ENCODE measurements at places on chromosomes 11 and 22.

DNA sequence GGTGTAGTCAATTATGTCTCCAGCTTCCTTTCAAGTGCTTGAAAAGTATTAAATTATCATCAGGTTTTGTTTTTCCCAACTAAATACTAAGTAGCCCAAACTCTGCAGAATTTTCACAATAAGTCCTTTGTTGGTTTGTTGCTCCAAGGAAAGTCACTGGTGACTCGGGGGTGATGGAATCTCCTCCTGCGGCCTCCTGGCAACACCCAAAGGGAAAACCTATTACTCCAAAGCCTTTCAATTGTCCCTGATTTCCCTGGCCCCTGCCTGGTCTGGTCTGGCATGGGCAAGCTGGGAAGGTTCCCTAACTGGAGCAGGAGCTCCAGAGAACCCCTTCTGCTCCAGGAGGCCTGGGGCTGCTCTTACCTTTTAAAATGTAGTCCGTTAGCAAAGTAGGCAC lies 47.9 kb downstream of the FEZ1 start:
- DNase-seq, result no peak

- no peak for DNase-seq
Observed at GRCh38 chr22:17891481-17892167, 117.4 kb upstream of the BID start.

GRCh38 chr22:33427461-33427860 lies 369.3 kb upstream of the SYN3 start:
- DNase-seq, result no peak

DNA sequence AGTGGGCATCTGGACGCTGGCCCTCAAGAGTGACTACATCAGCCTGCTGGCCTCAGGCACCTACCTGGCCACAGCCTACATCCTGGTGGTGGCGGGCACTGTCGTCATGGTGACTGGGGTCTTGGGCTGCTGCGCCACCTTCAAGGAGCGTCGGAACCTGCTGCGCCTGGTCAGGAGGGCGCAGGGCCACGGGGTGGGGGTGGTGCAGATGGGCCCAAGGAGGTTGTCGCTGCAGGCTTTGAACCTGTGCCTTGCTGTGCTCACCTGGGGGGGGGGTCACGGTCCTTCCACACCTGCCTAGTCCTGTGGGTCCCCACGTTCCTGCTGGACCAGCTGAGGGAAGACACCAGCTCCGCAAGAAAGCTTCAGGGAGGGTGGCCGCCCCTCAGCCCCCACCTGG lies 3.5 kb downstream of the CD151 start:
- DNase-seq, result no peak

- DNase-seq, result no peak
Observed at GRCh38 chr11:4039011-4039410, 55.6 kb upstream of the RRM1 start.

- DNase-seq, result no peak
Observed at GRCh38 chr22:38728871-38729796, 23.4 kb downstream of the GTPBP1 start.

DNA sequence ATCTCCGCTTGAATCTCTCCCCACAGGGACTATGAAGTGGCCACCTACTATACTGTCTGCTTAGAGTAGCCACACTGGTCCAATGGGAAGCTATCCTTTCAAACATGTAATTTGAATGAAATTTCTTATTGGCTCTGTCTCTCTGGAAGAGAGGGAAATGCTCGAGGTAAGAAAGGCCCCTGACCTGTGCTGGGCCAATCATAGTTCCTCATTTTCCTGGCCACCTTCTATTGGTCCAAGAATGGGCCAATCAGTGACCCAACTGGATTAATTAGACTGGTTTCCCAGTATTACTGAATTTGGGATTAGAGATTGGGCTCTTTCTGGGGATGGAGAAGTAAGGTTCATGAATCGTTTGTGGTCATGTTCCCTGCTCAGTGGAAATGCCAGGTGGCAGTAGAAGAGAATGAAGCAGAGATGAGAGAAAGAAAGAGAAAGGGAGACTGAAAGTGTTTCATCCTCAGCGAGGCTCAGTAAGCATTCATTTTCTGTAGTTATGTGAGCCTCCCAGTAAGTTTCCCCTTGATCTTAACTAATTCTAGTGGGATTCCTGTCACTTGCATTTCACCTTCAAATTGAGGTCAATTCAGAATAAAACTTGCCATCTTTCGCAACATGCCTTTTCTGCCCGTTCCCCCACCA lies 8.4 kb upstream of the MMP20 start:
- DNase-seq, result no peak

- no peak for DNase-seq
Observed at GRCh38 chr11:111205632-111206385, 39.7 kb upstream of the POU2AF2 start.

GRCh38 chr11:19091366-19091765 lies 25.6 kb upstream of the ZDHHC13 start:
- DNase-seq, result no peak

DNA sequence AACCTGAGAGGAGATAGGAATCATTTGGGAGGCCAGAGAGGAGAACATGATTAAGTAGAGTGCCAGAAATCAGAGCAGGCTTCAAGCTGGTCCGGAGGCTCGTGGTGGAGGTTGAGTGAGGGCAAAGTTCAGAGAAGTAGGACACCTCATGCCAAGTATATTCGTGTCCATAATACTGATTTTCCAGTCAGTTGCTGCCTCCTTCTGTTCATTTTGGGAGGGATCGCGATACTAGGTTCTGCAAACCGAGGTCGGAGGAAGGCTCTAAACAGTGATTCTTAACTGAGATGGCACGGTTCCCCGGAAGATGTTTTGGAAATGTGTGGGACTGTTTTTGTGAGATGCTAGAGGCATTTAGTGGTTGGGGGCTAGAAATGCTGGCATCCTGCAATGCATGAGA lies 13.6 kb upstream of the CD3E start:
- peak; percentile 76 for DNase-seq

- peak; percentile 36 for DNase-seq
Observed at GRCh38 chr11:119728211-119728626, 781 bp downstream of the NECTIN1 start.

DNA sequence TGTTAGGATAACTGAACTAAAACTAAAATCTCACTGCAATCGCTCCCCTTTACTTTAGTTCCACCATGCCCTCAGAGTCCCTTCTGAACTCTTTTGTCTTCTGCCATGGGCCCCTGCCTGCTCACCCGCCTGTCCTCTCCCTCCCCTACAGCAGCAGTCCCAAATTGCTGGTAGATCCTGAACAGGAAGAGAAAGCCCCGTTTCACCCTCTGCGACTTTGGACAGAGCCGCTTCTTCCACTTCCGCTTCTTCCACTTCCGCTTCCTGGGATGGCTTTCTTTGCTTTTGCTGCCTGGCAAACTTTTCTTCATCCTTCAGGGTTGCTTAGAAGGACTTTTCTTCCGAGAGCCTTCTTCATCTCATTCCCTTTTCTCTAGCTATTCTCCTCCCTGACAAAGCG lies 35.7 kb upstream of the TLCD5 start:
- no peak for DNase-seq

DNA sequence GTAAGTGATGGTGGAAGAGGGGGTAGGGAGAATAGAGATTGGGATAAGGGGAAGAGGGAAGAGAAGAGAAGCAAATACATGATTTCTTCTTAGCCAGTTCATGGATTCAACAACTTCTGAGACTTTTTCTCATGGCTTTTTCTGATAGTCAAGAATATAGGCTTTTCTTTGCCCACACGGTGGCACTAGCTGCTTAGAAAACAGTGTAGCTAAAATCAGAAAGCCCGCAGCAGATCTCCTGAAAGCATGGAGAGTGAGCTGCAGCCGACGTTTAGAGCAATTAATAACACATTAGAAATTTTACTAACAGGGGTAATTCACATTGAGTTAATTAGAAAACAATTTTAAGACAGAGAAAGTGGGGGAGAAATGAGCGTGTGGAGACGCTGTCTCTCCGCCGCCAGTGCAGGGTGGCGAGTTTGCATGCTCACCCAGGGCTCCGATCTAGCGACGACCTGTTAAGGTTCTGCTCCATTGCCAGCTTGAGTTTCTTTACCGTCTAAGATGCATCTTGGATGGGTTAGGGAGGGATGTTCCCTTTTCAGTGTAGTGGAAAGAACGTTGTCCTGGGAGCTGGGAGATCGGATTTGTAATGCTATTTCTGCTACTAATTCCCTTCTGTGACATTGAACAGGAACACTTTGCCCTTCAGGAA lies 3.3 kb upstream of the RAG1 start:
- peak; percentile 17 for DNase-seq

DNA sequence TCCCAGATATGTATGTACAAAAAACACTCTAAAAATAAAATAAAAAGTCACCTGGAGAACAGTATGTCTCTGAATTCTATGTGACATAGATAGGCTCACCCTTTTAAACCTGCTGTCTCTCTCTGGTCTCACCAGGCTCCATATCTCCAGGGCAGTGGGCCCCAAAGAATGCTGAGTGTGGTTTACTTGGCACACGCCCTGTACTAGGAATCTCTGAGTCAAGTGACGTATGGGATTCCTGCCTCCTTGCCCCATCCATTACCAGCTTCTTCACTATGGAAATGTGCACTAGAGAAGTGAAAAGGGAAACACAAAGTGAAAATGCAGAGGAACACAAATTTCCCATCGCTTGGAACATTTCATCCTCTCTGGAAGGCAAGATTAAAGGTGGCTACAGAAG lies 722.2 kb upstream of the TENM4 start:
- no peak for DNase-seq

- no peak for DNase-seq
Observed at GRCh38 chr22:39332441-39333064, 13.1 kb upstream of the RPL3 start.

DNA sequence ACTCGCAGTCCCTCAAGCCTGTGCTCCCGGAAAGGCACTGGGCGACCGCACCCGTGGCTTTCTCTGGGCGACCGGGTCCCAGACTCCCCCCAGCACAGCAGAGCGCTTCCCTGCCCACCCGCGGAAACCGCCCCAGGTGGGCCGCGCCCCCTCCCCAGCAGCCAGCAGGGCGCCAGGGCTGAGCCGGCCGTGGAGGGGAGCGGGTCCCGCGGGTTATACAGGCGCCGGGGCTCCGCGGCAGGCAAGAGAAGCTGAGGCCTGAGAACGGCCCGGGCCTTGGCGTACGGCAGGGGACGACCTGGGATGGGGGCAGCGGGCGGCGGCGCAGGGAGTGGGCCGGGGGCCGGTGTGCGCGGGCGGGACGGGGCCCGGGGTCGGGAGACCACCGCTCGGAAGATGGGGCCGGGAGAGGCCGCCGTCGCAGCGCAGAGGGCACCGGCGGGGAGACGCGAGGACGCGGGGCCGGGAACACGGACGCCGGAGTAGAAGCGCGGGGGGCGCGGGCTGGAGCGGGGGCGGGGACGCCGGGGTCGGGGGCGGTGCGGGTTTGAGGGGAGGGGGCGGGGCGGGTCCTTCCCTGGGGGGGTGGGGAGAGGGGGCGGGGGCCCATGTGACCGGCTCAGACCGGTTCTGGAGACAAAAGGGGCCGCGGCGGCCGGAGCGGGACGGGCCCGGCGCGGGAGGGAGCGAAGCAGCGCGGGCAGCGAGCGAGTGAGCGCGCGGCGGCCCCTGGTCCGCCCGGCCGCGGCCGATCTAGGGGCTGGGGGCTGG lies at the start of gene MDK:
MDK (plus strand) TSS at position 622 of the 771 bp plus-strand sequence. CDS start 389 bp downstream, outside the sequence.
- DNase-seq, result no peak

DNA sequence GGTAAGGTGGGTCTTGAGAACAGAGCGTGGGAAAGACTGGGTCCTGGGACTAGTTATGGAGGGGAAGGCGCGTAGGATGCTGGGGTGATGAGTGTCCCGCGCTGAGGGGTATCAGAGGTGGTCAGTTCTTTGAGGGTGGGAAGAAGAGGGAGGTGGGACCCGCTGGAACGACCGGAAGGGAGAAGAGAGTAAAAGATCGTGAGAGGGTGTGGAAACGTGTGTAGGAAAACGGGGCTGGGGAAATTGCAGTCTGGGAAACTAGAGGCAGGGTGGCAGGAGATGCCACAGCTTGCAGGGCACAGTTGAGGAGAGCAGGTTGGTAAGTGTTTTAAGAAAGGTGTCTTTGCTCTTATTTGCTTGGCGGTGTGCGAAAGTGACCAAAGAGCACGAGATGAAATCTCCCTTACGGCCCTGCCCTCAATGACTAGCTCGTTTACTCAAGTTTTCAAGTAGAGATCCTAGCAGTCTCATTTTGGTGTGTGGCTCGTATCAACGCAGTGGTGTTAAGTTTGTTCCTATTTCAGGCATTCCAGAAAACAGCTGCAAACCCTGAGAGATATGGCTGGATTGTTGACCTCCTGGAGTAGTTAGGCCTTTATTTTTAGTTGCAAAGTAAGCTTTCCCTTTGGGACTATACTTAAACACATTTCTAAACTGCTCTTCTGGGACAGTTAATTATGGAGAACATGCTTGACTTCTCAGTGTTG lies 615 bp downstream of the STT3A start:
- no peak for DNase-seq

- no peak for DNase-seq
Observed at GRCh38 chr11:90594658-90595057, 371.8 kb upstream of the CHORDC1 start.

DNA sequence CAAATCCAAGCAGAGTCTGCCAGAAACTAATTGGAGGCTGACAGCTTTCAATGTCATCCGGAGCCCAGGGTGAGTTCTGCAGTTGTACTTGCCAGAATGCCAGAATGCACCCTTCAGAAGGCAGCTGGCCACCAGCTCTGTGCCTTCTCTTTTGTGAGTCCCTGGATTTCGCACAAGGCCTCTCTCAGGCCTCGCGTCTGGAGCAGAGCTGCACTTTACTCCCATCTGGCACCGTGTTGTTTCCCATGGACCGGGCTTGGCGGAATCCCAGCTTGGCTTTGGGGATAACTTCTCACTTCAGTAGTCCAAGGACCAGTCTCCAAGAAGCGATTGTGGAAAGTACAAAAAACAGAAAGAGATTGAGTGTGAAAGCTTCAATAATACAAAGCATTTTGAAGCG lies 451.3 kb upstream of the KIRREL3 start:
- DNase-seq, result no peak

- DNase-seq, result no peak
Observed at GRCh38 chr22:35863432-35863831, 145.8 kb downstream of the APOL5 start.

GRCh38 chr11:111086058-111086457 lies 159.5 kb upstream of the POU2AF2 start:
- no peak for DNase-seq

GRCh38 chr11:108929241-108929640 lies 264.4 kb downstream of the DDX10 start:
- DNase-seq, result no peak

DNA sequence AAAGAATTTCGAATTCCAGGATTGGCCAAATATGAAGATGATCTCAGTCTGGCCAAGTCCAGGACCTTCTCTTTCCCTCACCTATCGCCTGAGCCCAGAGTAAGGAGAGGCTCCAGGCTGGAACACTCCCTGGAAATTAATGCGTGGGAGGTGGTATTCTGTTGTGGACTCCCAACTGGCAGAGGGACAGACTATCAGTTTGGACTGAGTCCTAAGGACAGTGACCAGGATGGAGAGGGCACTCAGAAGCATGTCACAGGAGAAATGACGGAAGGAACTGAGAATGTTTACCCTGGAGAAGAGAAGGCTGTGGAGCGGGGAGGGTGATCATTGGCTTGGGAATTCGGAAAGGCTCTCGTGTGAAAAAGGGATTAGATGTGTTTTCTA lies 84.4 kb downstream of the RPL27A start:
- DNase-seq, result no peak
